Dorsolateral prefrontal cortex (tissue), 122 donors: ENCODE measurements at places on chromosomes 11 and 22. TPM values are rescaled to one million over a fixed set of nuclear protein-coding genes. Genes with fewer than 3 reads are reported as not detected.

The GAL gene
- 0.64 TPM for total RNA-seq

The OVOL1 gene
- total RNA-seq, result not detected

The PES1 gene
- 38.3 TPM for total RNA-seq

The TMEM191C gene
- 6.5 TPM for total RNA-seq

The FOLR2 gene
- total RNA-seq, result 1.2 TPM

The SORL1 gene
- 300 TPM for total RNA-seq

The CABP7 gene
- 2.8 TPM for total RNA-seq

The GLYAT gene
- total RNA-seq, result not detected

The RIBC2 gene
- 4.5 TPM for total RNA-seq

The PGA4 gene
- not detected for total RNA-seq

The PDGFB gene
- total RNA-seq, result 17.4 TPM

The TRPM5 gene
- not detected for total RNA-seq

The TMEM218 gene
- 11.8 TPM for total RNA-seq

The KLHL35 gene
- total RNA-seq, result 6.7 TPM

The CDC42BPG gene
- total RNA-seq, result not detected

The YPEL4 gene
- 50.3 TPM for total RNA-seq

The KDM4F gene
- total RNA-seq, result not detected

The HBB gene
- total RNA-seq, result not detected

The OR8G1 gene
- total RNA-seq, result not detected

The F2 gene
- total RNA-seq, result 0.80 TPM

The DNHD1 gene
- 40.0 TPM for total RNA-seq

The P2RX6 gene
- 13.9 TPM for total RNA-seq

The PIH1D2 gene
- total RNA-seq, result 2.3 TPM

The MS4A12 gene
- total RNA-seq, result not detected
